ENCODE measurements at places on chromosomes 13 and 19.

GRCh38 chr19:13701624-13702023 lies 62.7 kb upstream of the MRI1 start:
- no peak for DNase-seq

DNA sequence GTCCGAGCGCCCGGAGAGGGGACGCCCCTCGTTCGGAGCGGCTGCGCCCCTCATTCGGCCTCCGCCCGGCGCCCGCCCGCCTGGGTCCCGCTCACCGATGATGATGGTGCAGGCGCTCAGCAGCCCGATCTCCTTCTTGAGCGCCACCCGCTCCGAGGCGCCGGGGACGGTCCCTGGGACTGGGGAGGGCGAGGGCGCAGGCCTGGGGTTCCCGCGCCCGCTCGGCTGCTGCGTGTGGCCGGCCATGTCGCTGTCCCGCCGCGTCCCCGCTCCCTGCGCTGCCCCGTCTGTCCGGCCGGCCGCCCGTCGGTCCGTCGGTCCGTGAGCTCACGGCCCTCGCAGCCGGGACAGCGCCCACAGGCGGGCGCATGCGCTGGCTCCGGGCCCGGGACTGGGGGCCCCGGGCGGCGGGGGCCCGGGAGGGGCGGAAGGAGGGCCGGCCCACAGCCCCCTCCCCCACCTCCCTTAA lies at the start of gene SLC7A10:
Gene SLC7A10 (minus strand): TSS at position 393 of the 469 bp plus-strand sequence. CDS start 147 bp downstream, at position 246.
- no peak for DNase-seq

- DNase-seq: no peak
Measured at GRCh38 chr19:56116606-56117005, 4.5 kb downstream of the ZNF787 start.

GRCh38 chr13:104773775-104774174 lies 1707.6 kb upstream of the SLC10A2 start:
- DNase-seq: peak; percentile 13

- peak; percentile 78 for DNase-seq
Measured at GRCh38 chr19:49145573-49146407, 9.4 kb downstream of the HRC start.

- DNase-seq: no peak
Measured at GRCh38 chr13:30615481-30615865, 2.2 kb upstream of the USPL1 start.

DNA sequence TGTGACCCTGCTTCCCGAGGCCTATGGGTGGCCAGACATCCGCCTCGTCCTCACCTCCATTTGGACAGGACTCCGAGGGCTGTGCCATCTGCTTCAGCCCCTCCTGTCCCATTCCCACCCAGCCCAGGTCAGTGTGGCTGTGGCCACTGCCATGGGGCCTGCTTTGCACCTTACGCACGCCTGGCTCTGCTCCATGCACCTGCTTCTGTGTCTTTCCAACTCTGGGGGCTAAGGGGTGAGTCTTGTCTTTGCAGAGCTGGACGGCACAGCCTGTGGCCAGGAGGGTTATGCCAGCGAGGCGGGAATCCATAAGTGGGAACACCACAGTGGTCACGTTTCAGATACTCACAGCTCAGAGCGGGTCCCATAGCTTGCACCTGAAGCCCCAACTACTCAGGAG lies 5.2 kb upstream of the ZNF554 start:
- no peak for DNase-seq

GRCh38 chr13:24249624-24250023 lies 59.8 kb upstream of the C1QTNF9 start:
- no peak for DNase-seq

GRCh38 chr13:91278888-91279287 lies 68.6 kb upstream of the MIR17HG start:
- peak; percentile 2 for DNase-seq

GRCh38 chr13:40388617-40389016 lies 277.8 kb downstream of the FOXO1 start:
- peak; percentile 91 for DNase-seq

DNA sequence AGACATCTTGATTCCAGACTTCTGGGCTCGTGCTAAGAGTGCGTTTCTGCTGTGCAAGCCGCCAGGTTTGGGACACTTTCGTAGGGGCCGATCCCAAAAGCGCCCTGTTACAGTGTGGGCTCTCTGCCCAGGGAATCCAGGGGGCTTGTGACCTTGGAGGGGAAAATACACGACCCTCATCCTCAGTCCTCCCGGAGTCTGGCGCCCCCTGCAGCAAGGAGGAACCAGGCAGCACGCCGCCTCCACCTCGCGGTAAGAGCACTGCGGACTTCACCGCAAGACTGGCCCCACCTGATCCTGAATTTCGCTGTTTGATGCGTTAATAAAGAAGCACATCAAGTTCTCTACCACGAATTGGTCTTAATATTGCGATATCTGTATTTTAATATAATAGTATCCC lies 5.2 kb downstream of the POLRMT start:
- no peak for DNase-seq

DNA sequence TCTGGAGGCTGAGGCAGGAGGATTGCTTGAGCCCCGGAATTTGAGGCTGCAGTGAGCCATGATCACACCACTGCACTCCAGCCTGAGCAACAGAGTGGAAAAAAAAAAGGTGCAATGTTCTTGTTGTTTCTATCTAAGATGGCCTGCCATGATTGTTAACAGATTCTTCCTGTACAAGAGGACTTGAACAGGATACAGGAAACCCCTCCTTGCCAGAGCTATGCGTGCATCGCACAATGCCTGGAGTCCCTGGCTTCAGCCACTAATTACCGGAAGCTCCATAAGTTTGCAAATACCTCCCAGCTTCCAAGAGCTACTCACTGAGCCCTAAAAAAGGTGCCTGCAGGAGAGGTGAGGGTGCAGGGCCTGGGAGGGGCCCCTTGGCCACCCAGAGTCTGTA lies 13.1 kb upstream of the HIF3A start:
- no peak for DNase-seq

GRCh38 chr19:51978882-51979281 lies 7.8 kb downstream of the ZNF350 start:
- no peak for DNase-seq

GRCh38 chr19:932648-933552 lies 7.1 kb downstream of the ARID3A start:
- peak; percentile 50 for DNase-seq

GRCh38 chr19:16581145-16581970 lies 9.1 kb upstream of the SLC35E1 start:
- DNase-seq: no peak

DNA sequence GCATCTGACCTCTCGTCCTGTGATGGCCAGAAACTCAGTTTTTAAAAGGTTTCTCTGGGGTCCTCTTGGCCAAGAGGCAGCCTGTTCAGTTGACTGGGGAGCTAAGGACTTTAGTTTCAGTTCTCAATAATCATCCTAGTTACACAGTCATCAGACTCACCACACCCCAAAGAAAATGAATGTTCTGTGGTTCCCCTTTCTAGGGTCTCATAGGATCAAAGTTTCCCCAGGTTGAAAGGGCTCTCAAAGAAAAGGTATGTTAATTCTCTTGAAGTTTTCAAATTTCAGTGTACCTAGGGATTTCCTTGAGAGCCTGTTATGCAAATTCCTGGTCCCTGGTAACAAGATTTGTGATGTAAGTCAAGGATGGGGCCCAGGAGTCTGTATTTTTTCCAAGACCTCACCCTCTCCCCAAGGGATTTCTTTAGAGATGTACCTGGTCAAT lies 94.9 kb downstream of the FAM216B start:
- no peak for DNase-seq

GRCh38 chr13:112522578-112522977 lies 65.4 kb downstream of the TUBGCP3 start:
- no peak for DNase-seq

DNA sequence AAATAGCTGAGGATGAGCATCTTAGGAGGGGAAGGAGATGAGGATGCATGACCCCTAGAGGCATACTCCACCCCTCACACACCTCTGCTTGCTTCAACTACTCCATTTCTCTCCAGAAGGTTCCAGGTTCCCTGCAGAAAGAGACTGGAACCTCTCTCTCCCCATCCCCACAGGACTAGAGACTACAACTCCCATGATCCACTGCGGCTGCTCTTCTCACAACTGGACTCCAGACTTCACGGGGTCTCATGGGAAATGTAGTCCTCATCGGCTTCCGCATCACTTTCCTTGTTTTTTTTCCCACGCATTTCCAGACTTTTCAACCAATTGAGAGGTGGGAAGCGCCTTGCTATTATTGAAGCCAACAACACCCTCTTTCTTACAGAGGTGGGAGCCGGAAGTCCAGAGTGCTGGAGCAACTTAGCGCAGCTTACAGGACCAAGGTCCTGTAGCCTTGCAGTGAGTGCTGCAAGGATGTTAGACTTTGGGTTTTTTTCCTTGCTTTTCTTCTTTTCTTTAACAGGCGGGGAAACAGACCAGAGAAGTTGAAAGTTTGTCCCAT lies 13.9 kb upstream of the CACNG6 start:
- peak; percentile 75 for DNase-seq

- peak; percentile 84 for DNase-seq
Measured at GRCh38 chr19:11339254-11340098, at the start of gene RAB3D. RAB3D (minus strand) TSS chr19:11339657; CDS start chr19:11337399, 2,258 bp downstream.

DNA sequence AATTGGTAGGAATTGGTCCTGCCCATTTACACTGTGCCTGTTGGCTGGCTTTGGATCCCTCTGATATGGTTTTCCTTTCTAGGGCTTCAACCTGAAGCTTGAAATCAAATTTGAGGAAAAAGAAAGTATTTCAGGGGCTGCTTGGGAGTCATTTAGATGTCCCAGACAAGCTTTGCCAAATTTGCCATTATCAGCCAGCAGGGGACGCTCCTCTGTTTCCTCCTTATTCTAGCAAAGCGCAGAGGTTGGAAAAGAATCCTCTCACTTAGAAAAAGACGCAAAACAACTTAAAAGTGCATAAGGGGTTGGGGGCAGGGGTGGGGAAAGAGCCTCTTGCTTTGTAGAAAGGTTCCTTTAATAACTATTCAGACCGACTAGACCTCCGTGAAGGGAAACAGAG lies 1211.1 kb upstream of the PCDH20 start:
- DNase-seq: no peak

DNA sequence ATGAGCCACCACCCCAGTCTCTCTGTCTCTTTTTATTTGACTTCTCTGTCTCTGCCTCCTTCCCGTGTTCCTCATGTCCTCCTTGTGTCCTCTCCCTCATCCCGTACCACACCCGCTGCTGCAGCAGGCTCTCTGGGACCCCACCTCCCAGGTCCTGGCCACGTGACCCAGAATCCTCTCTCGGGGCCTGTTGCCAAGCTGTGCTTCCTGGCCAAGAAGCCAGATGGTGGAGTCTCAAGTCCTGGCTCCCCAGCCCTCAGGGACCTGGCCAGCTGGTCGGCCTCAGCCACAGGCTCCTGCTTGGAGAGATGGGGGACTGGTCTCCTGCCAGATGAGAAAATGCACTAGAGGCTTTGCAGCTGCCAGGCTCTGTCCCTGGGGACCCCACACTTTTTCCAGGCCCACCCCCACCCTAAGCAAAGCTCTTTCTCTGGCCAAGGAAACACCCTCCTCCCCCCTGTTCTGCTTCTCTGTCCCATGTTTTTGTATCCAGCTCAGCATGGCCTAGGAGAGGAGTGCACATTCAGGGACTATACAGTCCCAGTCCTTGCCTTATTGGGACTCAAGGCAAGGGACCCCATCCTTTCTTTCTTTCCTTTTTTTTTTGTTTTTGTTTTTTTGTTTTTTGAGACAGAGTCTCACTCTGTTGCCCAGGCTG lies 34.3 kb upstream of the SHKBP1 start:
- no peak for DNase-seq

- no peak for DNase-seq
Measured at GRCh38 chr13:27516103-27516502, 65.7 kb upstream of the MTIF3 start.

DNA sequence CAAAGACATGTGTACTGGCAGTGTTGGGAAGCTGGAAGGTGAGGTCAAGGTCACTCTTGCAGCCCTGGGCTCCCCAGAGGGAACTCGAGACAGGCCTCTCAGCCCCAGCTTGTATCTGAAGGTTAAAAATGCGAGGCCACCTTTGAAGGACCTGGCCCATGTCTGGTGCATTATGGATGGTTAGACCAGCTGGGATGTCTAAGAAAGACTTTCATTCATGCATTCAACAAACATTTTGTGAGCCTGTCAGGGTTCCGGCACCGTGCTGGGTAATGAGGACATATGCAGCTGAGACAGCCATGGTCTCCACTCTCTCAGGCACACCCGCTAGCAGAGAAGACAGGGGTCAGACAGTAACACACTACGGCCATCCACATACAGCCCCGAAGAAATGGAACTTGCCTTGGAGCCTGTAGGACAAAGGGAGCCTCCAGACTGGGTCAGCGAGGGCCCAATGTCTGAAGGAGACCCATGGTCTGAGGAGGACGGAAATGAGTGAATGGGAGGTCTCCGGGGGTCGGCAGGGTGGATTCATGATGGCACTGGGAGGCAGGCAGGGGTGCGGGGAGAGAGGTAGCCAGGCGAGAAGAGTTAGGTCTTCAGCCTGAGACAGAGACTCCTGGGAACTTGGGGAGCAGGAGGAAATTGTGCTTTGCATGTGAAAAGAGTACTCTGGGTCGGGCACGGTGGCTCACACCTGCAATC lies 19.0 kb downstream of the VSTM2B start:
- DNase-seq: no peak

DNA sequence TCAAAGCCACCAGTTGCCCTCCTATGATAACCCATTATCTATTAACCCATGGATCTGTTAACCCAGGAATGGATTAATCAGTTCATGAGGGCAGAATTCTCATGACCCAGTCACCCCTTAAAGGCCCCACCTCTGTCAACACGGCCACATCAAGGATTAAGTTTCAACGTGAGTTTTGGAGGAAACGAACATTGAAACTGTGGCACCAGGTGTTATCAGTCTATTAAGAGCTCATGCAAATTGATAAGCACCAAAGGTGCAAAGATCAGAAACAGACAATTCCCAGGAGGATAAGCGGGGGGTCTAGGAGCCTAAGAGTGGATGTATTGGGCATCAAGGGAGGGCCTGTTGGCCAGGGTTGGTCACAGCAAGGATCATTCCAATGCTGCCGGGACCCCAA lies 19.9 kb upstream of the ELAVL1 start:
- no peak for DNase-seq

GRCh38 chr13:35891507-35892441 lies 239.4 kb downstream of the DCLK1 start:
- no peak for DNase-seq

GRCh38 chr13:71485913-71486312 lies 381.1 kb downstream of the DACH1 start:
- no peak for DNase-seq
